ENCODE measurements at places on chromosomes 1 and 21.

DNA sequence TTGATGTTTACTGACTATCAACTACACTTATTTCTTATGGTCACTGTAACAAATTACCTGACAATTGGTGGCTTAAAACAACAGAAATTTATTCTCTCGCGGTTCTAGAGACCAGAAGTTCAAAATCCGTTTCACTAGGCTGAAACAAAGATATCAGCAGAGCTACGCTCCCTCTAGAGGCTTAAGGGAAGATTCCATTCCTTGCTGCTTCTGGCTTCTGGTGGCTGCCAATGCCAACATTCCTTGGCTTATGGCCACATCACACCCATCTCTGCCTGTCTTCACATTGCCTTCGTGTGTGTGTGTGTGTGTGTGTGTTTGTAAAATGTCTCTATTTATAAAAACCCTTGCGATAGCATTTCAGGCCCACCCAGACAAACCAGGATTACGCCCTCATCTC is 66.4 kb downstream of the LMX1A start:
- DNase-seq, result no peak

DNA sequence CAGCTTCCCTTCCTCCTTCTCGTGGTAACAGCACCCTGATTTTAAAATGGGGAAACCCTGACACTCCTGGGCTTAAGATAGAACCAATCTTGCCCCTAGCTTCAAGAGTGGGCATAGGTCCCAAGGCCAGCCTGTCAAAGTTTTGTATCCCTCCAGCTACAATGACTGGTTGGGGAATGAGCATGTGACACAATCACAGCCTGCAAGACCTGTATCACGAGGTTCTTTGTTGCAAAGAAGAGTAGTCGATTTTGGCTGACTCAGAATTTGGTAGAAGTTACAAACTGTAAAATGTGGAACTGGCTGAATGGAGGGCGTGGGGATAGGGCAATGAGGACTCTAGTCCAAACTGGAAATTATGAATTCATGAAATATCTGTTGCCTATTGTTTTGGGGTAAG is 18.7 kb downstream of the CTSK start:
- no peak for DNase-seq

GRCh38 chr1:41783189-41783639 is 135.5 kb downstream of the HIVEP3 start:
- no peak for DNase-seq

- no peak for DNase-seq
These were observed 565.8 kb upstream of the PKN2 start for GRCh38 chr1:88118176-88118845.

DNA sequence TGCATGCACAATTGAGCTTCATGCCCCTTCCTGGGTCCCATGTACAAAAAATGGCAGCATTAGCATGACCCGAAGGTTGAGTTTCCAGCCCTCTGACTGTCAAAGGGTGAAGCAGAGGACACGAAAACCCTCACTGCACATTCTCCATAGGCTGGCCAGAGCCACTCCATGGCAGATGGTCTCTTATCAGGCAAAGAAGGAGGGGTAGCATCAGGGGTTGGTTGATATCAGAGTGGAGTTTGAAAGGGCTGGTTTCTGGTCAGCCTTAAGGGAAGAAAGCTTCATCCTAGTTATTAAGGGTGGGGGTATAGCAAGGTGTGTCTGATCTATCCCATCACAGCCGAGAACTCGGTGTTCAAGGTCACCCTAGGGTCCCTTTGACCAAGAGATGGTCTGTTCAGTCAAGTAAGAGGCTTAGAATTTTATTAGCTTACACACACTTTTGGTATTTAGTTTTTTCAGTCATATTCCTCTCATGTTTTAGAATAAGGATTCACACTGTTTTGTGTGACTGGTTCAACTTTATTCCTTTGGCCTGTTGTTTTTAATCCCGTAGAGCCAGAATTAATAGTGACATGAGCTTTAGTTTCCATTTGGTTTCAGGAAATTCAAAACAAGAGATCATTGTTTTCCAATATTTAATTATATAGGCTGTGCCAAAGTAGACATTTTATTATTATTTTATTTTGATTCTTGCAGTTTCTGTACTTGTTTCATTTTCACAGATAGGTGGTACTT is 199.9 kb upstream of the FMN2 start:
- no peak for DNase-seq

- peak; percentile 62 for DNase-seq
These were observed 41.2 kb upstream of the ADARB1 start for GRCh38 chr21:45032977-45033710.

DNA sequence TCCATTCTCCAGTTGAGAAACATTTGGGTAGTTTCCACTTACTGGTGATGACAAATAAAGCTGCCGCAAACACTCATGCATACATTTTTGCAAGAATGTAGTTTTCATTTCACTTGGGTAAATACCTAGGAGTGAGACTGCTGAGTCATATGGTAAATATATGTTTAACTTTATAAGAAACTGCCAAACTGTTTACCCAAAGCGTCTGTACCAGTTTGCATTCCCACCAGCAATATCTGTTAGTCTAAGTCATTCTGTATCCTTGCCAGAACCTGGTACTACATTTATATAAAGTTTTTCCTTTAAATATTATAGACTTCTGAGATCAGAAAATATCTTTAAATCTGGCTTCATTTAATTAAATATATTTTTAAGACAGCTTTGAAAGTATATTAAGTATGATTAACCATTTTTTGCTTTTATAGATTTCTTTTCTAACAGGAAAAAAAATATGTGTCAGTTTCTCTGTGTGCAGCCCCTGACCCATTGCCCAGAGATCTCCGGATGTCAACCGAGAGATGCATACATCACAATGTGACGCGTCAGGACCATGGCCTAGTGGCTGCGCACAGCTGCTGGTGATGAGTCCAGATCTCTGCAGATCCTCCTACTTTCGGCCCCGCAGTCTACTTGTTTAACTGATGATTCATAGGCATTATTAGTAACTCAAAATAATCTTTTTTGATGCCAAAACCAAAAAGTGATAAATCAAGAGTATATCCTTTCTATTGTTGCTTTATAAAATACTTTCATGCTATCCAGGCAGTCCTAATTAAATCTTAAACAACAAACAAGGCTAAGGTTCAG is 227.1 kb upstream of the MAP1LC3C start:
- DNase-seq, result no peak

DNA sequence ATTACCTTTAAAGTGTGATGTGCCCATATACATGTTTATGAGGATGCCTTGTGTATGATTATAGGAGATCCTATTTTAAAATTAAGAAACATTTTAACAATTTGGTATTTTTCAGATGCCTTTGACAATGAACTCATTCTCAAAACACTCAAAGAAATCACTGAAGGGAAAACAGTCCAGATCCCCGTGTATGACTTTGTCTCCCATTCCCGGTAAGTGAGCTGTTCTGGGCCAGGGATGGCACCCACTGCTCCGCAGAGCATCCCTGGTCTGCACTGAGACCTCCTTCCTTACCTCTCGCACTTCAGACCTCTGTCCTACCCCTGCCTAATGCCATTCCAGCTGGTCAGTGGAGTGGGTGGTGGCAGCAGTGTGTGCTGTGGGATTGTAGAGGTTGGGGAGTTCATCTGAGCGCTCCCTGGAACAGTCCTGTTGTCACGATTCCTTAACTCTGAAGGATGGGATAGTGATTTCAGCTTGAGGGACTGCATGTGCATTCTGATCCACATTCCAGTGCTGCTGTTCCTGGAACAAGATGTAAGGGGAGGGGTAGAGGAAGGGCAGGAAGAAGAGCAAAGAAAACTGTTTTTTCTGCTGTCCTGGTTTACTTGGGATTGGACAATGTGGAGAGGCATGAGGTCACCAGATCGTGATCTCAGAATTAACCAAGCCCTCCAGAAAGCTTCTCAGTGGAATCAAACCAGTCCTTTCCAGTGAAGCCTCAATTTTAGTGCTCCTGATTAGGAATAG is 63.9 kb downstream of the UCK2 start:
- DNase-seq, result no peak

DNA sequence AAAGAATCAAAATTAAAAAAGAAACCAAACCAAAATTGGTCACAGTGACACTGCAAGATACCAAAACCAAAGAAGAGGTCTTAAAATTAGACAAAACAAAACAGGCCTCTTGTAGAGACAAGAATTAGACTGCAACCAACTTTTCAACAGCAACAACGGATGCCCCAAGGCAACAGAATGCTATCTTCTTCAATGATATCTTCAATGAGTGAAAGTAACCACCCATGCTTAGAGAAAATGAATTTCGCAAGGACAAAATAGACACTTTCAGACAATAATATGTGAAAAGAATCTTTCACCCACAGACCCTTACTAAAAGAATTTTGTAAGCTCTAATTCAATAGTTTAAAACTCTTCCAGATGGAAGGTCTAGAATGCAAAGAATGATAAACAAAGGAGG is 41.7 kb downstream of the USP48 start:
- no peak for DNase-seq

DNA sequence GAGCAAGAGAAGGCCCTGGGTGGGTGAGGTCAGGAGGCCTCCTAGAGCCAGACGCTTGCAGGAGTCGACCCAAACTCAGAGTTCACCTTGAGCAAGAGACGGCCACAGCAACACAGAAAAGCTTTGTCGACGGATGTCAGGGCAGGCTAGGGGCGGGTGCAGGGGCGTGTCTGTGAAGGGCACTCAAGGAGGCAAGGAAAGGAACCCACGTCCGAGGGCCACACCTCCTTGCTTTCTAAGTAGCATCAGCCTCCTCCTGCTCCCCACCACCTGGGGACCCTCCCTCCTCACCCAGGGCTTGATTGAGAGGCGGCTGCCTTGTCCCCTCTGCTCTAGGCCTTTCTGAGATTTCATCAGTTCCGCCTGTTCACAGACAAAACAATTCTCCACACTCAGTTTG is 92.1 kb downstream of the OMA1 start:
- DNase-seq, result no peak

GRCh38 chr1:50930193-50930592 is 29.9 kb downstream of the FAF1 start:
- DNase-seq, result no peak

- no peak for DNase-seq
These were observed 50.7 kb upstream of the PDE4B start for GRCh38 chr1:65741993-65742392.

DNA sequence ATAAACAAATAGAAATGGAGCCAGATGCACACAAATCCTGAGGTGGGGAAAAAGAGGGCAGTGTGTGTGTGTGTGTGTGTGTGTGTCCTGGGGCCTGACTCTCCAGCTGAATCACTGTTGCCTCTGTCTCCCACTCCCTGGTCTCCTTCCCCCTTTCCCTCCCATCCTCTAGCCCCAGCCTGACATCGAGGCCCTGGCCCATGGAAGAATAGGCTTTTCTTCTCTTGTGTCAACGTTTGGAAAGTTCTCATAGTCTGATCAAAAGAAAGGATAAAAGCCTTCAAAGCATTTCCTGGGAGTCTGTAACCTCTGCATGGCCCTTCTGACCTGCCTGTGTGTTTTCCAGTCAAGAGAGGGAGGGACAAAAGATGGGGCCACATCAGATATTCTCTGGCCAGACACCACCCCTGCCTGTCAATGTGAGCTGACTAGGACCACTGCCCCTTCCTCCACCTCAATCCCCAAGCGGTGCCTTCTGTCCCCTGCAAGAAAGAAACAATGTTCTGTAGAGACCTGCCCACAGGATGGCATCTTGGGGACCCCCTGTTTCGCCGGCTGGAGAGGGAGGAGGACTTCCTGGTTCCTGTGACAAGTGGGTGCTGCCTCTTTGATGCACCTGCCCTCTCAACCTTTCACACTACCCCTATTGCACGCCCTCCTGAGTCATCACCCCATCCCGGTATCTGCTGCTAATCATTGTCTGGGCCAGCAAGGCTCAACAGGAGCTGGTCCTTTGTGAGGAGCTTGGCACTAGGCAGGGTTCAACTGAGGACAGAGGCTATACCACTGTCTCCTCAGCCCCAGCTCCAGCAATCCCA is 16.2 kb downstream of the KCNJ10 start:
- DNase-seq, result no peak

- DNase-seq, result no peak
These were observed 20.2 kb downstream of the PANK4 start for GRCh38 chr1:2506007-2506860.

GRCh38 chr1:23798662-23799142 is 1.9 kb downstream of the GALE start:
- no peak for DNase-seq

GRCh38 chr1:209884249-209884648 is 53.8 kb upstream of the SYT14 start:
- no peak for DNase-seq

GRCh38 chr1:64245495-64245894 is 42.1 kb downstream of the UBE2U start:
- DNase-seq, result no peak

DNA sequence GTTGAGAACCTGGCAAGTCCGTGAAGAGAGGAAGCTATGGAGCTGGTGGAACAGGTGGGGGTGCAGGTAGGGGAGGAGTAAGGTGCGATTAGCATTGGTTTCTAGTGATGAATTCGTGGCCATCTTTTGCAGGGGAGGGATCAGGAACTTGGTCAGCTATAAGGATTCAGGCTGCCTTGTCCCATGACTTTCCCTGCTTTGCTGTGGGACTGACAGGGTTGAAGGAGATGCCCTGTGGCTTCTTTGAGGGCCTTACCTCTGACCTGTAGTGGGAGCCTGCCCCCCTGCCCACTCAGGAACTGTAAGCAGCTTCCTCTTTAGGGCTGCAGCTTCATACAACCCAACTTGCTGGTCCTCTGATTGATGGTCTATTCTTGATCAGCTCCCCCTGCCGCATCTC is 84.7 kb upstream of the CD34 start:
- DNase-seq, result no peak

GRCh38 chr1:168224991-168225390 is 813 bp upstream of the SFT2D2 start:
- no peak for DNase-seq

DNA sequence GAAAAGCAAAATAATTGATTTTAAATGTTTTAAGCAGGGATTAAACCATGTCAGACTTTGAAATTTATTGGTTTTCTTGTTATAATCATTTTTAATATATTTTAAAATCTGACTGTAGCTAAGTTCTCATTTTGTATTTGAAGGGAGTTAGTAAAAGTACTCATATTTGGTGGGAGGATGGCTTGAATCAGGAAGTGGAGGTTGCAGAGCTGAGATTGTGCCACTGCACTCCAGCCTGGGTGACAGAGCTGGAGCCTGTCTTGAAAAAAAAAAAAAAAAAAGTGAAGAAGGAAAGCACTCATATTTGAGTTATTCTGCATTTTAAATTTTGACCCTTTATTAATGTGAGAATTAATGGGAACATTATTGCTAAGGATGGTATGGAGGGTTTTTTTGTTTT is 106.0 kb downstream of the RABGAP1L start:
- no peak for DNase-seq

DNA sequence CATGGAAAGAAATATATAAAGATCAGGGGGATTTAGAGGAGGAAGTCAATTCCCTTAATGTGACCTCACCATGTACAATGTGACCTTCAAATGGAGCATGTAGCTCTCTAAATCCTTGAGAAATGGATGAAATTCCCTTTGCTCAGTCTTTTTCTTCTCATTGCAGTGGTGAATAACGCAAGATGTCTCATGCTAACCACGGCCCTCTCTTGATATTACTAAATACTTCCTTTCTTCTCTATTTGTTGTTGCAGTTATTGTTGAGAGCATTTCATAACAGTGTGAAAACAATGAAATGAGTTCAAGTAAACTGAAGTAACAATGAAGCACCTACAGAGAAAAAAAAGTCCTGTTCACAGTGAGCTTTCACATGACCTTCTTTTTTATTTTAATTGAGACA is 55.6 kb downstream of the ZNF281 start:
- DNase-seq, result no peak

GRCh38 chr1:186046437-186047211 is 312.4 kb downstream of the HMCN1 start:
- DNase-seq, result no peak

- no peak for DNase-seq
These were observed 127.7 kb downstream of the S1PR1 start for GRCh38 chr1:101364370-101365120.

- DNase-seq, result no peak
These were observed 14.7 kb downstream of the COA7 start for GRCh38 chr1:52683367-52683940.

- DNase-seq, result no peak
These were observed 51.2 kb downstream of the EPHB2 start for GRCh38 chr1:22761821-22762220.

Measured in ovary (tissue), 10 donors.